Right ventricle myocardium superior (tissue), 1 donor: ENCODE measurements at places on chromosomes 4 and X.

DNA sequence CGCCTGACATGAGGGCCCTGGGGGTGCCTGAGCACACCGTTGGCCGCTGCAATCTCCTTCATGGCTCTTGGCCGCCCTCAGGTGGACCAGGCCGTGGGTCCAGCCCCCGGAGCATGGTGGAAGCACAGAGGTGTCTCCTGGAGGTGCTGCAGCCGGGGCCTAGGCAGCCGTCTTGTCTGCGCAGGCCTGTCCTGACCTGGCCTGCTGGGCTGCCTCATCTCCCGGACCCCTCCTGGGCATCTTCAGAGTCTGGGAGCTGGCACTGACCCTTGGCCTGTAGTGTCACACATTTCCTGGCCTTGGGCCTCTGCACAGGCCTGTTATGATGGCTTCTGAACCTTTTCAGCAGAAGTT lies 20.9 kb downstream of the UVSSA start:
- peak; percentile 33 for DNase-seq

- no peak for DNase-seq
These were observed 566.6 kb downstream of the GALNTL6 start for GRCh38 chr4:172379834-172380233.

- no peak for DNase-seq
These were observed 34.9 kb downstream of the AMELX start for GRCh38 chrX:11328134-11328533.

GRCh38 chr4:53852343-53852742 lies 212.1 kb downstream of the CHIC2 start:
- DNase-seq, result no peak
